ENCODE measurements at places on chromosomes 1 and 21.

GRCh38 chr1:206420471-206420870 lies 49.8 kb upstream of the IKBKE start:
- no peak for DNase-seq

GRCh38 chr1:47207803-47208373 lies 18.1 kb upstream of the PDZK1IP1 start:
- no peak for DNase-seq

GRCh38 chr1:89715677-89716076 lies 82.8 kb downstream of the LRRC8C start:
- no peak for DNase-seq

GRCh38 chr1:1144122-1144842 lies 28.4 kb upstream of the C1orf159 start:
- no peak for DNase-seq

- no peak for DNase-seq
Observed at GRCh38 chr1:241591317-241591716, 48.9 kb downstream of the CHML start.

DNA sequence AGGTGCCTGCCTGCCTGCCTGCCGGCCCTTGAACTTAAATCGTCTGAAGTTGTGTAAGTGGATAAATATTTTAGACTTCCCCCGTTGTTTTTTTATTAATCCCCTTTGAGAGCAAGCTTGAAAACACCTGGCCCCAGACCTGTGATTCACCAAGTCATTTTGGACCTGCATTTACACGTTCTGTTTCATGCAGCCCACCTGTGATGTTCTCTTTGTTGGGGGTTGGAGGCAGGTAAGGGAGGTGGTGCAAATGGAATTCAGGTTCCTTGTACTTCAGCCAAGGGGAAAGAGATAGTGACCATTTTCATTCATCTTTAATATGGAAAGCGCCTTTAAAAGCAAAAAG lies 1.2 kb downstream of the SLC37A1 start:
- no peak for DNase-seq

- DNase-seq = no peak
Observed at GRCh38 chr1:14435368-14436023, 163.0 kb upstream of the KAZN start.

GRCh38 chr1:181222972-181223505 lies 134.5 kb downstream of the IER5 start:
- no peak for DNase-seq

DNA sequence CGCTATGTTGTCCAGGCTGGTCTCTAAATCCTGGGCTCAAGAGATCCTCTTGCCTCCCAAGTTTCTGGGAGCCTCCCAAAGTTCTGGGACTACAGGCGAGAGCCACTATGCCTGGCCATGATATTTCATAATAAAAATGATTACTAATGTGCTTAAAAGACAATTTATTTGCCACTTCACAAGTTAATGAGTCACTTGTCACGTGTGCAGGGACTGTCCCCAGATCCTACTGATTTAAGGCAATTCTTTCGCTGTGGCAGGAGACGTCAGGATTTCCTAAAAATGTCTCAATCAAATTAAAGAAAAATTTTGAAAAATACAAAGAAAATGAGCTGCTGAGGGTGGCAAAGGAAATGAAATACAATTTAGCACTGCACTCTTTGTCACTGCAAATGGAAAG lies 43.5 kb downstream of the B3GALNT2 start:
- no peak for DNase-seq

- DNase-seq = no peak
Observed at GRCh38 chr1:24861821-24862727, 68.0 kb downstream of the RUNX3 start.

GRCh38 chr1:198261886-198262285 lies 105.1 kb downstream of the NEK7 start:
- DNase-seq = no peak

- DNase-seq = peak; percentile 83
Observed at GRCh38 chr1:8137481-8138244, 111.6 kb upstream of the ERRFI1 start.

- DNase-seq = no peak
Observed at GRCh38 chr1:201254625-201255478, 28.5 kb upstream of the PKP1 start.

DNA sequence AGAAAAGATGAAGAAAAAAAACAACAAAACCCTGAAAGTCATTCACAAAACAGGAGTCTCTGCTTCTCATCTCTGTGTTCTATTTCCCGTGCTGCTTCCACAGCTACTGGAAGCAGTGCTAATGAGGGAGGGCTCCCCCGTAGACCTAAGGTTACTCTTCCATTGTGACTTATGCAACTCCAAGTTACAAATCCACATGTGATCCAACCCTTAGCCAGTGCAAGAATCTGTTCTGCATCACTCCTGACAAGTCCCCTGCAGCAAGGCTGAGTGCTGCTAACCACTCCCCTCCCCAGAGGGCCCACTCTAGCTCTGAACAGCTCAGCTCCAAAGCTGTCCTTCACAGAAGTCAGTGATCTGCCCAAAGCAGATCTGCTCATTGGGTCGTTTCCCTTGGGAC lies 10.3 kb downstream of the DNALI1 start:
- no peak for DNase-seq

DNA sequence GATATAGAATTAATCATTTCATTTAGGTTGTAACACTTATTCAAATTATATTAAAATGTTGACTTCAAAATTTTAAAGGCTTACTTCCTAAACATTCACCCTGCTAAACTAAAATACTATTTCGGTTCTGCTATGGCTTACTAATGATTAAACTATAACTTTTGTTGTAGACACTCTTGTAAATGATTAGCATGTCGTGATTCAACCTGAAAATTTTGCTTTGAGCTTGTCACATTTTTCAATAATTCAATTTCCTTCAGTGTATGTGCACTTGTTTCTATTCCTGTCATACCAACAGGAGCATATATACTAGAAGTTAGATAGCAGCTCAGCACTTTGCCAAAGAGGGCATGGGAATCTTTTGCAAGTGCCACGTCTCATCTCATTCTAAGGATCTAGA lies 1018.8 kb downstream of the AMY1C start:
- DNase-seq = no peak

DNA sequence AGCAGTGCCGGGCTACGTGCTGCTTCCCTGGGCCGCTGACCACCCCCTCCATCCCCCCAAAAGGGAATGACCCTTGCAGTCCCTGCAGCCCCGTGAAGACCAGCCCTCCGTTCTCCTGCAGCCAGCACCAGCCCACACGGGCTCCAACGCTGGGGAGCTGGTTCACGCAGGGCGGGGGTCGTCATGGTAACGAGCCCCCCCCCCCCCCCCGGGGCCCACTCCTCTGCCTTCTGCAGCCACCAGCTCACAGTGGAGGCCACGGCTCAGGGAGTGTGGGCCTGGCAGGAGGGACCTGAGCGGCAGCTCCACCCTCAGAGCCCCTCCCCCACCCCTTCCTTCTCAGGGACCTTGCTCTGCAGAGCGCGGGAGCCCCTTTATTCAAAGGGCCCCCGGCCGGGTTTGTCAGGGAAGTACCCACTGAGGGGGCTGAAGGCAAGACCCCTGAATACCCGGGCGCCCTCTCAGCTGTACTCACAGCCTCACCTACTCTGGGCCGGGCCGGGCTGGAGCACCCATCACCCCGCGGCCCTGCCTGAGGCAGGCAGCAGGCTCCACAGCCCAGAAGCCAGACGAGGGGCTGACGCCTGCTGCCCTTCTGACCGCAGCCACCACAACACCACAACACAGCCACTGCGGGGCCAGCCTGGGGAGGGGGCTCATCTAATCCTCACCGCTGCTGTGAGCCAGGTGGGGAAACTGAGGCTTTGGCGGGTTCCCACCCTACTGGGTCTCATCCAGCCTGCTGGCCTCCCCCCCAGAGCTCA lies 12.6 kb downstream of the MEGF6 start:
- DNase-seq = no peak

DNA sequence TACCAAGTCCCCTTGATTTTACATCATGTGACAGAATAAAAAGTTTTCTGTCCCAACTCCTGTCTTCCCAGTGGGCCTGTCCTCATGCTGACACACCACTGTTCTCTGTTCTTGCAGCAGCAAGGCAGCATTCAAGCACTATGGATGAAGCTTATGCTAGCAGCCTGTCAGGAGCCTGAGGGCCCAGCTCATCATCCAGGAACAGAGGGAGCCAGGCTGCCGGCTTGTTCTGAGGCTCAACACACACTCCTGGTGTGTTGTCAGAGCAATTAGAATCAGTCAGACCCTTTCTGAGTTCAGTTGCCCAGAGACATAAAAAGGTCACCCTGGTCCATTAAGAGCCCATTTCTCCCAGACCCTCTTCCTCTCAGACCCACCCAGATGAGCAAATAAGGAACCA lies 282.9 kb downstream of the SEC16B start:
- DNase-seq = no peak

GRCh38 chr1:1089731-1090423 lies 15.8 kb upstream of the RNF223 start:
- DNase-seq = no peak

DNA sequence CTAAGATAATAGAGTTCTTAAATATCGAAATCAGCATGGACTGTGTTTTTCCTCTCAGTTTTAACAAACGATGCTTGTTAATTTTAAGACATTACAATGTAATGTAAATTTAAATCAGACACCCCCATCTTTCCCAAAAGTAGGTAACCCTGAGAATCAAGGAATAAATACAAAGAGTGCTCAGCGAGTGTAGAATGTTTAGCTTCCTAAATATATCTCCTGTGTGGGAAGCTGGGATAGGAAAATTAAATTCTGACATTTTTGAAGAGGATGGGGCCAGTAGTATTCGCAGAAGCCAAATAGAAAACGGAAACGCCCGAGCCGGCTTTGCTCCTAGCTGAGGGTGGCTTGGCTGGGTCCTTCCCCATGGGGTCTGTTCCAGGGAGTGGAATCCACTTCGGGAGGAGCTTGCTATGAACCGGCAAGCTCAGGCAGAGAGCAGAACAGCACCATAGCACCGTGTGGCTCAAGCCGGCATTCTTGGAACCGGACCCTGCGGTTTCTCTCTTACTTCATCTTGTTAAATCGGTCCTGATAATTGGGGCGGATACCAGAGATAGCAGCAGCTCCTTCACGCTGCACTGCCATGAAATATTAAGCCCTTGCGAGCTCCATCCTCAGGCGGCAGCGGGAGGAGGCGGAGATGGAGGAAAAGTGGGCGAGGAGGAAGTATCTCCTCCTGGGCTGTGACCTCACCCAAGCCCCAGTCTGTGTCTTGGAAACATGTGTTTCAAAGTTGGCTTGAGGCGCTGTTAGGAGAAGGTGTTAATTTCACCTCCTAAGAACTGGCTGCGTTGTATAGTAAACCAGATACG lies 24.9 kb downstream of the MAP3K7CL start:
- DNase-seq = no peak

- no peak for DNase-seq
Observed at GRCh38 chr1:239243006-239243405, 143.4 kb upstream of the CHRM3 start.

DNA sequence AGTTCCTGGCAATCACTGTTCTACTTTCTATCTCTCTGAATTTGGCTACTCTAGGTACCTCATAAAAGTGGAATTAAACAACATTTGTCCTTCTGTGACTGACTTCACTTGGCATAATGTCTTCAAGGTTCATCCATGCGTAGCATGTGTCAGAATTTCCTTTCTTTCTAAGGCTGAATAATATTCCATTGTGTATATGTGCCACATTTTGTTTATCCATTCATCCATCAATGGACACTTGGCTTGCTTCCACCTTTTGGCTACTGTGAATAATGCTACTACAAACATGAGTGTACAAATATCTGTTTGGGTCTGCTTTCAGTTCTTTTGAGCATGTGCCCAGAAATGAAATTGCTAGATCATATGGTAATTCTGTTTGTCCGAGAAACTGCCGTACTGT lies 14.7 kb downstream of the CACHD1 start:
- no peak for DNase-seq

- DNase-seq = no peak
Observed at GRCh38 chr21:29676395-29676794, 263.4 kb downstream of the GRIK1 start.

DNA sequence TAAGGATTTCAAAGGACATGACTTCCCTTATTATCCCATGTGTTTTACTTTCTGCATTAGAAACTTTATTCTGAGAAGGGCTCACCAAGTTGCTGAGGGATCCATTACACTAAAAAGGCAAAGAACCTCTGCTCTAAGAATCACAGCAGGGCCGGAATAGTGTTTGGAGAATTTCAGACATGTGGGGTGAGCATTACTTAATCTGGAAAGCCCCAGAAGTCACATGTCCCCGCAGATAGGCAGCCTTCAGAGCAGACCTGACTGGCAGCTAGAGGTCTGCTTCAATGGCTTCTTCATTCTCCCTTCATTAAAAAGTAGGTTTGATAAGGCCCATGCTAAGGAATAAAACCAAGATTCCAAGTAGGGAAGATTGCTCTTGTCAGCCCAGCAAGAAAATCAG lies 52.6 kb upstream of the RBM15 start:
- DNase-seq = no peak

DNA sequence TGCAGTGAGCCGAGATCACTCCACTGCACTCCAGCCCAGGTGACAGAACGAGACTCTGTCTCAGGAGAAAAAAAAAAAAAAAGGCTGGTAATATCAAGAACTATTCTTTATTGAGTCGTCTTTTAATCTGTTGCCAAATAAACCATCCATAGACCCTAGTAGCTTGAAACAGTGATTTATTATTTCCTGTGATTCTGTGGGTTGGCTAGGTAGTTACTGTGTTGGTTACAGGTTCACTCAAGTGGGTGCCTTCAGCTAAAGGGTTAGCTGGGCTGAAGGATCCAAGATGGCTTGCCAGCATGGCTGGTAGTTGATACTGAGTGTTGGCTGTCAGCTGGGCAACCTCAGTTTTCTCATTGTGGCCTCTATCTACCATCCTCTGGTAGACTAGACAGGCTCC lies 9.2 kb downstream of the TLCD4 start:
- no peak for DNase-seq

- peak; percentile 63 for DNase-seq
Observed at GRCh38 chr1:204670152-204670927, 15.2 kb downstream of the LRRN2 start.

DNA sequence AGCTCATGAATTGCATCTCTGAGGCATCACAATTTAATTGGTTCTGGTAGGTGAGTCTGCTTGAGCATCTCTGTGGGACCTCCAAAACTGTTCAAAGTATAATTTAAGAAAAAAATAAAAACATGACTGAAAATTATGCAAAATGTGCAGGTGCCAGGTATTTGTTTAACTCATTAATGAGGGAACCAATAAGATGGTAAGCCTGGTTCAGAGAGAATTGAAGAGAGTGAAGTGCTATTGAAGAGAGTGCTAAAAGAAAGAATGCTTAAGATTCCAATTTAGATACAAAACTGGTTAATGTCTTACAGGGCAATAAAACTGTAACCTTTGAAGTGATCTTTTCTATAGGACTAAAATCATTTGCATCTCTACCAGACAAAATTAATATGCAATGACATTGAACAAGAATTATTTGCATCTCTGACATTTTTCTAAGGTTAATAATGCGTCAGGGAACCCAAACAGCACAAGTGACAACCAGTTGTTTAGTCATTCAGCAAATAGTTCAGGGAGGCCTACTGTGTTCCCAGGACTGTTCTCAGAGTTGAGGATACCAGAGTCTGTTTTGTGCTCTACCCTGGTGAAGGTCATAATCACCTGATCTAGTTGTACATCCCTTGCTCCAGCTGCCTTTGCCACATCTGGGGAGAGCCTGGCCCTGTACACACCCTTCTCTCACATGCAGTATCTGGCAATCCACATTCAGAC lies 183.5 kb downstream of the PATJ start:
- no peak for DNase-seq

GRCh38 chr1:196628838-196629237 lies 20.6 kb upstream of the KCNT2 start:
- no peak for DNase-seq
